ENCODE measurements at places on chromosomes 7 and 10.
A peak's percentile ranks its signal among the peaks of the same experiment; 100 is the strongest.

- no peak for DNase-seq
Observed at GRCh38 chr10:3781468-3782145, 3.4 kb downstream of the KLF6 start.

- DNase-seq: no peak
Observed at GRCh38 chr7:82167558-82168314, 275.8 kb downstream of the CACNA2D1 start.

DNA sequence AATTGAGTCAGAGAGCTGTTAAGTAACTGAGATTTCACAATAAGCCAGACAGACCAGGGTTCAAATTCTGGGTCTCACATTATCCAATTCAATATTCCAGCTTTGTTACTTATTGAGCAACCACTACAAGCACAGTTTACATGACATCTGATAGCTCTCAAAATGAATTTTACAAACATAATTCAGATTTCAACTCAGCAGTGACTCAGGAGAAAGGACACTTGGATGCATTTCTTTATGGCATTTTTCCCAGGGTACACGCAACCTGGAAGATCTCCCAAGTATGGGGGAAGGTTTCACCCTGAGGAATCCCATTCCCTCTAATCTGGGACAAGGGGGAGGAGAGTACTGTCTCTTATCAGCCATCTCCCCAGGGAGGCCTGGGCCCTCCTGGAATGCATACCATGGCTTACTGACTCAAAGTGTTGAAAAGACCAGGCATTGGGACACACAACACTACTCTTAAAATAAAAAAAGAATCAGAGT is 102.4 kb downstream of the CFTR start:
- no peak for DNase-seq

- peak; percentile 62 for DNase-seq
Observed at GRCh38 chr10:74705358-74705980, 120.9 kb upstream of the KAT6B start.

GRCh38 chr10:119408969-119409371 is 133.5 kb downstream of the RGS10 start:
- DNase-seq: no peak

DNA sequence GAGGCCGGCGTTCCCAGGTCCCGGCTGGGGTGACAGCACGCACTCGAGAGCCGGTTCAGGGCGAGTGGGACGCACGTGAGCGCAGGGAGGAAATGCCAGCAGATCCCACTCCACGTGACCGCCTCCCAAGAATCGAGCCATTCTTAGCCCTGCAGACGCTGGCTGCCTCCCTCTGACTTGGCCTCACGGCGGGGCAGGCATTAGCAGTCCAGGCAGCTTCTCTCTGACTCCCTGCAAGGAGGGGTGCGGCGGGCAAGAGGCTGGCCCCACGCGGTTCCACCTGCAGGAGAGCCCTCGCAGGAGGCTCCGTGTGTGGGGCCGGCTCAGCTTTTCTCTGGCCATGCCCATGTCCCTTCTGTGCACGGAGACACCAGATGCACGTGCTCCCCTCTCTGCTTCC is 10.1 kb downstream of the GPR146 start:
- DNase-seq: no peak

- no peak for DNase-seq
Observed at GRCh38 chr7:103879411-103879810, 110.0 kb downstream of the RELN start.

GRCh38 chr7:19249281-19249680 is 104.1 kb upstream of the FERD3L start:
- no peak for DNase-seq

GRCh38 chr10:118871244-118871865 is 116.6 kb upstream of the CACUL1 start:
- no peak for DNase-seq

DNA sequence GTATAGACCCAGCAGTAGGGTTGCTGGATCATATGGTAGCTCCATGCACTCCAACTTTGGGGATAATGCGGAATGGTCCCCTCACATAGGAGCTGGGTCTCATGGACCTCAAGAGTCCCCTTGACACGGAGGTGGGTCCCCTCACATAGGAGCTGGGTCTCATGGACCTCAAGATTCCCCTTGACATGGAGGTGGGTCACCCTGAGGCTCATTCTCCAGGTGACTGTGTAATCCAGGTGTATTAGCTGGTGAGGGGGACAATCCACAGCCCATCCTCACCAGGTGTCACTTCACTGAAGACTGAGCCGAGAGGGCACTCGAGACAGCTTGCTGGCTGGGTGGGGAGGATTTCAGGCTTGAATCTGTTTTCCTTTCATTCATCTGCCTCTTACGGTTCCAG is 121.9 kb downstream of the PTPN20 start:
- DNase-seq: no peak

DNA sequence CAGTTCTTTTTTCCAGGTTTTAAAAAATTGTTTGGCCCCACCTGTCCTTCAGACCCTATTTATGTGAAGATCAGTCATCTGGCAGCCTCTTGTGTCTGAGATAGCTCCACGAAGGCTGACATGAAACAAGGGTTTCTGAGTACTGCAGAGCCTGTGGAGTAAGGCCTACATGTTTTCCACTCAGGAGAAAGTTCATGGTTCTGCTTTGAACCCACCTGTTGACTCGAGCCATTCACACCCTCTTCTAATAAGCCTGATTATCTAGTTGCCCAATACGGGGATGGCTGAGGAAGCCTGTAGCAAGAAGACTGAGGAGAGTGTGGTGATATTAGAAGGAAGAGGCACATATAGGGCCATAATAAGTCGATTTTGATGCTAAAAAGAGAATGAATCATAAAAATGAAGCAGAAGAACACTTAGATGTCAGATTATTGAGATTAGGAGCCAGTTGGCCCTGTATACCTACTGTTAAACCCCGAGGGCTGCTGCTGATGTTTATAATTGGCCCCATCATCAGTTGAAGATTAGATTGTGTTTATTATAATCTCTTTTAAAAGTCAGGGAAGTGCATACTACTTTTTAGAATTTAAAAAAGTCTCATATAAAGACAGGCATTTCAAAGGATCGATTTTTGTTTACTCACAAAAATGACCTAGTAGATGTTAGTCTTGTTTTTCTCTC is 109.4 kb downstream of the CDK14 start:
- no peak for DNase-seq

- no peak for DNase-seq
Observed at GRCh38 chr10:7986851-7987250, 67.6 kb upstream of the GATA3 start.

GRCh38 chr7:76294344-76295024 is 8.0 kb upstream of the HSPB1 start:
- peak; percentile 95 for DNase-seq

GRCh38 chr10:61965703-61966395 is 64.3 kb downstream of the ARID5B start:
- DNase-seq: no peak

- DNase-seq: no peak
Observed at GRCh38 chr10:121469797-121470606, 128.2 kb downstream of the FGFR2 start.

- DNase-seq: no peak
Observed at GRCh38 chr10:121217331-121217730, 366.2 kb downstream of the WDR11 start.

- DNase-seq: no peak
Observed at GRCh38 chr7:15749631-15750030, 63.1 kb upstream of the MEOX2 start.

DNA sequence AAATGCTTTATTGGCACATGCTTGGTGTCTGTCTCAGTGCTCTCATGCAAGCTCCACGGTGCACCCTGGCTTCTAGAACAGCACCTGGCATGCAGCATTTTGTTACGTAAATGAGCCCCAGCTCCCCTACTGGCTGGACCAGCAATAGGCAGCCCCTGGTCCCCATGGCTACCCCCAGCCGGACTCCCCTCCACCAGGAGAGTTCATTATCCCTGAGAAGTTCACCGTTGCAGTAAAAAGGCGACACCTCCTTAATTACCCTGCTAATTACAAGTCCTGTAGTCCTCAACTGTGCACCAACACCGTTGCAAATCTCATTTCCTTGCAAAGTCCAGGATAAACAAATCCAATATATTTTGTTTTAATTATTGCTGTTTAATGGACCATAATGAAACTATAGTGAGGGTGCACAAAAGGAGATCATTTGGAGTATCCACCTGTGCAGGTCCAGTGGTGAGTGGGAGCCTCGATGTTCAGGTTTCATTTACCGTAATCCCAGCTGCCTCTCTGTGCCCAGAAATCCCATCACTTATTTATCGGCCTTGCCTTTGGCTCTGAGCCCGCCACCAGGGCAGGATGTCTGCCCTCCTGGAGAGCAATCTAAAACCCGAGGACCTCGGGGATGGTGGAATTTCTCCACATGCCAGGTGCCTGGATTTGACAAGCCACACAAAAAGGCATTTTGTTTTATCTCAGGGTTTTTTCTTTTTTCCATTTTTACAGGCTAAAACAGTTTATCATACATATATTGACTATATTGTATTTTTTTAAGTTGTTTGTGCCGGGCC is 12.8 kb upstream of the DRGX start:
- DNase-seq: no peak

- DNase-seq: peak; percentile 64
Observed at GRCh38 chr7:91710881-91711280, 169.6 kb downstream of the MTERF1 start.

DNA sequence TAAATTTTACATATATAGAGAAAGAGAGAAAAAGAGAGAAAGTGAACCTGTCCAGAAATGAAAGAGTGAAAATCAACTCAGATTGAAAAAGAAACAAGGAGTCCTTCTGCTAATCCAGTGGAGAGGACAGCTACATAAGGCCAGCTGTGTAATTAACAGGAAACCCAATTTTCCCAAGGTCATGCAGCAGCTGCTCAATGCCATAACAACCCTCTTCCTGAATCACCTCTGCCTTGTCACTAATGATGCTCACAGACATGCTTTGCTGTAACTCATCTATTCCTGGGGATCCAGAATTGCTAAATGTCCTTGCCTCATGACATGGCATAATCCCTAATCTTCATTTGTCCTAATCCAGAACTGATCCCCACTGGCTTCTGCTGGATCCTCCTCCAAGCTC is 288.6 kb downstream of the NEBL start:
- no peak for DNase-seq

DNA sequence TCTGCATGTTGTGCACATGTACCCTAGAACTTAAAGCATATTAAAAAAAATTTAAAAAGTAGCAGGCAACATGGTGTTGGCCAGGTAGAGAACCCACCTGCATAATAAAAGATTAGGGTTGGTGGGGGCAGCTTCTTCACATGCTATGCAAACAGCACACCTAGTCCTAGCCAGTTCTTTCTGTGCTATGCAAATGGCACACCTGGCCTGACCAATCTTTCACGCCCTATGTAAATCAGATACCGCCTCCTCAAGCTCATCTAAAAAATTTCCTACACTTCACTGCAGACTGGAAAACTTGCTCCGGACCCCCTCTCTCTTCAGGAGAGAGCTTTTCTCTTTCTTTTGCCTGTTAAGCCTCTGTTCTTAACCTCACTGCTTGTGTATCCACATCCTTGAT is 14.5 kb upstream of the PIP start:
- no peak for DNase-seq

- DNase-seq: no peak
Observed at GRCh38 chr10:58412502-58412961, 27.3 kb downstream of the TFAM start.

DNA sequence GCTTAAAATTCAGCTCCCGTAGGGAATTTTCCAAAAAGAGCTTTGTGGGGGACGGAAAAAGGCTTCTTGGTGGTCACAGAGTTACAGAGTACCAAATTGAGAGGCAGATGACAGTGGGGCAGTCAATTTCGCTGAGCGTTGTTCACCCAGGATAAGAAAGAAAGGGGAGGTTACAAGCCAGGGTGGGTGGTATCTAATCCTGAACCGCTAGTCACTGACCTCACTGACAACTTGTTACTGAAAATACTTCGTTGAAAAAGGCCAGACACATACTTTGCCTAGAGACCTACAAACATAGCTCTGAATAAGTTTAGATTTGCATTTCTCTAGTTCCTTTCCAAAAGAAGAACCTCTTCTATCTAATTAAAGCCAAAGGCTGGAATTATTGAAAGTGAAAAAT is at the start of gene CTNNA3:
TSS of gene CTNNA3 (minus strand) at position 167 of the 400 bp plus-strand sequence.
- no peak for DNase-seq

DNA sequence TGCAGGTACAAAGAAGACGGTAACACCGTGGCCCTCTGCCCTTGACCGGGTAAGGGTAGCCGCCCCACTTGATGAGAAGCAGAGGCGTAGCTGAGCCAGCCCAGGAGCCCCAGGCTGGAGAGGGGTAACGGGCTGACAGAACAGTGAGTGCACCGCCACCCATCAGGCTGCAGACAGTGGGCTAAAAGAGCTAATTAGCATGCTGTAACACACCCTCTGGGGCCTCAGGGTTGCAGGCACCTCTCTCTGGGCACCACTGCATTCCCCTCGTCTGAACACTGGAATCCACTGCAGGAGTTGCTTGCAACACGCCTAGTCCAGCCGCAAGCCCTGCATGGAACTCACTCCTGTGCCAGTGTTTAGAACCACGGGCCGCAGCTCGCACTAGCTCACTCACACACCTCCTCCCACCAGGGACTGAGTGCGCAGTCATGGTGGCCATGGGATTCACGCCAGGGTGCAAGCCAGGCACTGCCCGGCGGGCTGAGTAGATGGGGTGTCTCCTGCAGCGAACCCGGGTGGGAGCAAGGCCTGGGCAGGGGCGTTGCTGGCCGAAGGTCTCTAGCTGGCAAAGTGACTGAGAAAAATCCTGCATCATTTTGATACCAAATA is 36.1 kb downstream of the AGMO start:
- DNase-seq: no peak

DNA sequence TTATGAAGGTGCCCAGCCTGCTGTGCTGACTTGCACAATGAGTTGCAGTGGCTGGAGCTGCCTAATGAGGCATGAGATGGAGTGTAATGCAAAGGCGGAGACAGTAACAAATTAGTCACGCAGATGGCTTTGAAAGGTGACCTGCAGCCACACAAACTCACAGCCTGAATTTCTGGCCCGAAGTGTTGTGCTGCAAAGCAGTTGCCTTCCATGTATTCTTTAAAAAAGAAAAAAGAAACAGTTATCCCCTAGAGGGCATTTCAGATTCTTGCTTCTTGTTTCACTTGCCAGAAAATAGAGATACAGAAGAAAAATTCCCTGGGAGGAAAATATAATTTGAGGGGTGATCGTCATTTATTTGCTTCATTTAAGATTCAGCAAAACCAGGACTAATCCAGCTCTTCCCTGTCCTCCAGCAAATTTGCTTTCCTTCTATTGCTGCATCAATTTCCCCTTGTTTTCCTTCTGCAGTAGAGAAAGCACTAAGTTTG is 239.9 kb downstream of the ADRA2A start:
- DNase-seq: no peak

DNA sequence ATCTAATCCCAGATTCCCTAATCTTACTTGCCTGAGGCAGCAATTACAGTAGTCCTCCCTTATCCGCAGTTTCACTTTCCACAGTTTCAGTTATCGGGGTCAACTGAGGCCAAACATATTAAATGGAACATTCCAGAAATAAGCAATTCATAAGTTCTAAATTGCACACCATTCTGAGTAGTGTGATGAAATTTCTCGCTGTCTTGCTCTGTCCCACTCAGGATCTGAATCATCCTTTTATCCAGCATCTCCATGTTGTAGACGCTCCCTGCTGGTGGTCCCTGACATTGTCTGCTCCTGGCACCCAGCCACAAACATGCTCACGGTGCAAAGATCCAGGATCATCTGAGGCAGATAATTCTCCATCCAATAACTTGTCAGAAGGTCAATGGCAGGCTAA is 128.7 kb upstream of the CXCL12 start:
- no peak for DNase-seq

Data from NCI-H2171 (cell line).